Epithelial cell of esophagus (primary cell): ENCODE measurements at places on chromosomes 3 and 15.

GRCh38 chr3:53044371-53044710 is 1.5 kb downstream of the SFMBT1 start:
- no peak for DNase-seq

GRCh38 chr3:170751083-170751898 is 118.7 kb downstream of the RPL22L1 start:
- DNase-seq: peak; percentile 79

DNA sequence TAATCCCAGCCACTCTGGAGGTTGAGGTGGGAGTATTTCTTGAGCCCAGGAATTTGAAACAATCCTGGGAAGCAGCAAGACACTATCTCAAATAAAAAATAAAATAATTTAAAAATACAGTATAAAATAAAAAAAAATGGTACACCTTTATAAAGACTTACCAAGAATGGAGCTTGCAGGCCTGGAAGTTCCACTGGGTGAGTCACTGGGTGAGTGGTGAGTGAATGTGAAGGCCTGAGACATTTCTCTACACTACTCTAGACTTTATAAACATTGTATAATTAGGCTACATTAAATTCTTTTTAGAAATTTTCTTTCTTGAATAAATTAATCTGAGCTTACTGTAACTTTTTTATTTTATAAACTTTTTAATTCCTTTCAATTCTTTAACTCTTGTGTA is 609.1 kb upstream of the BCHE start:
- peak; percentile 87 for DNase-seq

DNA sequence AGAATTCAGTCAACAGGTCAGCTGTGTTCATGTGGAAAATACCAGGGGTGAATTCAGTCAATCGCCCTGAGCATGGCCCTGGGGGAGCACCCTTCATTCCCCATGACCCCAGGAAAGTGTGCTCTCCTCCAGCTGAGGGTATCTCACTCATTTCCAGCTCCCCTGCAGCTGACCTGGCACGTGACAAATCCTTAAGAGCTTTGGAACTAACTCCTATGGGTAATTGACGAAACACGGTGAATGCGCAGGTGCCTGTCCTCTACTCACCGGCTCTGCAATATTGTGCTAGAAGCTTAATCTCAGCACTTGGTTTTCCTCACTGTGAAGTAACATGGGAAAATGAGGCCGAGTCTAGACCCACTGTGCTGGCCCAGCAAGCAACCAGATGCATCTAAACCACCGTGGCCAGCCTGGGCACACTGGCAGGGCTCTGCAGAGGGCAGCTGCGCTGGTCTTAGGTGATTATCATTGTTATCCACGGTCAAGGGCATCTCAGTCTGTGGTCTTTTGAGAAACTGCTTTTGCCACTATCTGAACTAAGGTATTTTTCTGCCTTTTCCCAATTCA is 63.1 kb downstream of the SPSB4 start:
- DNase-seq: no peak

- no peak for DNase-seq
Measured at GRCh38 chr15:64193971-64194370, 31.1 kb upstream of the PPIB start.

GRCh38 chr3:144097163-144097562 is 125.5 kb downstream of the DIPK2A start:
- no peak for DNase-seq
